ENCODE measurements at places on chromosomes 2 and 18.

DNA sequence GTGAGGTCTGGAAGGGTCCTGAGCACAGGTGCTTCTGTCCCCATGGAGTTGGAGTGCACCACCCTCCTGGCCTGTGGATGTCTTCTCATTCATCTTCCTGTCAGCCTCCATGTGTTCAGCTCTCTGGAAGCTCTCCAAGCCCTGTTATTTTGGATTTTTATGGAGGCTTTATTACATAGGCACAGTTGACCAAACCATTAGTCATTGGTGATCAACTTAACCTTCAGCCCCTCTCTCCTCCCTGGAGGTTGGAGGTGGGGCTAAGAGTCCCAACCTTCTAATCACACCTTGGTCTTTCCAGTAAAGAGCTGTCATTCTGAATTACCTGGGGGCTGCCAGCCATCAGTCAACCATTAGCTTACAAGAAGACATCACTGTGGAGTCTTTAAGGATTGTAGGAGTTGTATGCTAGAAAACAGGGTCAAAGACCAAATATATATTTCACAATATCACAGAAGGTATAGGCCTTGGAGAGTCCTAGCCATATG is 7.5 kb upstream of the MCFD2 start:
- no peak for DNase-seq

DNA sequence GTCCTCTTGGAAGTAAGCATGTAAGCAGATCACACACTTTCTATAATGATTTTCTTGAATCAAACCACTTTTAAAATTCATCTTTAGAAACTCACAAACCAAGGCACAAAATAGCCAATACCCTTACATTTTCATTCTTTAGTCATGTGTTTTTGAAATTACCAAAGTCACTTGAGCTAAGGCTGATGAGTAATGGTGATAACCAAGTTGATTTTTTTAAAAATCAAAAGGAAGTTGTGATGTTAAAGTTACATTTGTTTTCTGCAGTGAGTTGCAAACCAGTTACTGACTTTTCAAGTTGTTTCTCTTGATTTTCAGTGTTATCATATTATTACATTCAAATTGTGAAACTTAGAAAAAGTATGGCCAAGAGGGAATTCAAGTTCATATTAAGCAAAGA is 21.5 kb upstream of the IL18RAP start:
- no peak for DNase-seq

- peak; percentile 42 for DNase-seq
Observed at GRCh38 chr2:212538305-212539071, at the start of gene ERBB4. TSS of gene ERBB4 (minus strand) at chr2:212538802. CDS start at chr2:212538530, 272 bp downstream.

DNA sequence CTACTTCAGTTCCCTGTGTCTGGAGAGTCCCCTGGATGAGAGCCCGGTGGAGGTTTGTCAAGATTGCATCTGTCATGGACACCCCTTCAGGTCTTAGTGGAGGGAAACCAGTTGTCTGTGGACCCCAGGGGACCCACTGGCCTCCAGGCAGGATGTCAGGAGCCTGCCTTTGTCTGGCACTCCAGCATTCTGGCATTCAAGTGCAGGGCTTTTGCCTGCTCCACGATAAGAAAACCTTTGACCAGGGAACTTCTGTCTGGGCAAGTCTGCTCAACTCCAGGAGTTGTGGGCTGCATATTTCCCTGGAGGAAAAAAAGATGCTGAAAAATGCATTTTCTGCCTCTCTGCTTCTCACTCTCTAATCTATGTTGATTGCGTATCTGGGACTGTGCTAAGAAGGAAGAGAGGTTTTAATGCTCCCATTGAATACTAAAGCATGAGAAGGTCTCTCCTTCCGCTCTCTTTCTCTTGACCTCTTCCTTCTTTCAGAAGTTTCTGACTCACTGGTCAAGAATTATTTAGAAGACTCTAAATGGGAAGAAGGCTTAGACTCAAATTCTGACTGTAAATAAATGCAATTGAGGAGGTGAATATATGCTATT is 104.5 kb downstream of the MMADHC start:
- DNase-seq: no peak

DNA sequence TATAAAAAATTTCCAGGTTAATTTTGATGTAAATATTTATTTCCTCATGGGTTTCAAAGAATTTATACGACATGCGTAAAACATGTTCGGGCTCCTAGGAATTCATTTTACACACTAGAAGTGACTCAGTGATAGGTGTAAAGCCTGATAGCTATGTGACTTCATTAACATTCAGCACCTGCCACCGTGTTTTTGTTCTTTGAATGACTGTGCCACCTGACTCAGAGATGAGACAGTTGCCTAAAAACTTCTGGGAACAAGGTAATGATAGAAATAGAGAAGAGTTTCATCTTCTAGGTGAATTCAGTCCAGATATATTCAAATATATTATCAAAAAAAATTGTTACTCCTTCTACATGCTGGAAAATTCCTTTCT is 10.0 kb downstream of the IL1R2 start:
- DNase-seq: no peak

- no peak for DNase-seq
Observed at GRCh38 chr2:237478095-237478494, 9.0 kb upstream of the MLPH start.

DNA sequence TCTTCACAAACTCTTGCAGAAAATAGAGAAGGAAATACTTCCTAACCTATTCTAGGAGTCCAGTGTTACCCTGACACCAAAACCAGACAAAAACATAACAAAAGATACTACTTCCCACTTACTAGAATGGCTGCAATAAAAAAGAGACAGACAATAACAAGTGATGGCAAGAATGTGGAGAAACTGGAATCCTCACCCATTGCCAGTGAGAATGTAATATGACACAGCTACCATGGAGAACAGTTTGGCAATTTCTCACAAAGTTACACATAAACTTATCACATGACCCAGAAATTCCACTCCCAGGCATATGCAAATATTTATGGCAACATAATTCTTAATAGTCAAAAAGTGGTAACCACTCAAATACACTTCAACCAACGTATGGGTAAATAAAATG is 209.8 kb upstream of the CTAGE1 start:
- no peak for DNase-seq

- DNase-seq: no peak
Observed at GRCh38 chr2:10922307-10923007, 10.7 kb downstream of the KCNF1 start.

- no peak for DNase-seq
Observed at GRCh38 chr2:16162491-16163040, 222.2 kb downstream of the MYCN start.

GRCh38 chr2:197786010-197786877 is 1.1 kb upstream of the BOLL start:
- DNase-seq: no peak

DNA sequence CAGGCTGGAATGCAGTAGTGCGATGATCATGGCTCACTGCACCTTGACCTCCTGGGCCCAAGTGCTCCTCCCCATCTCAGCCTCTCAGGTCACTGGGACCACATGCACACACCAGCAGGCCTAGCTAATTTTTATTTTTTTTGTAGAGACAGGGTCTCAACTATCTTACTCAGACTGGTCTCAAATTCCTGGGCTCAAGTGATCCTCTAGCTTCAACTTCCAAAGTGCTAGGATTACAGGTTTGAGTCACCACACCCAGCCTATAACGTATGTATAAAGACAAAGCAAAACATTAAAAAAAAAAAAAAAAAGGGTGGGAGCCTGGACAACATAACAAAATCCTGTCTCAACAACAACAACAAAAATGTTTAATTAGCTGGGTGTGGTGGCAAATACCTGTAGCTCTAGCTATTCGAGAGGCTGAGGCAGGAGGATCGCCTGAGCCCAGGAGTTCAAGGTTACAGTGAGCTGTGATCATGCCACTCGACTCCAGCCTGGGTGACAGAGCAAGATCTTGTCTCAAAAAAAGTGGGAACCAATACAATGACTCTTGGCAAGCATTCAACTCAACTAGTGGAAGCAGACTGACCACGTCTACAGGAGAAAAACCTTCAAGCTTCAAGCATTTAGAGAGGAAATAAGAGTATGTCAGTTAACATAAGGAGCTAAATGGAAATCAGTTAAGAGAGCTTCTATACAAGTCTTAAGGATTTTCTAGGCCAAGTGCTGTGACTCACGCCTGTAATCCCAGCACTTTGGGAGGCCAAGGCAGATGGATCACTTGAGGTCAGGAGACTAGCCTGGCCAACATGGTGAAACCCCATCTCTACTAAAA is 2.6 kb downstream of the GTF3C2 start:
- DNase-seq: no peak

DNA sequence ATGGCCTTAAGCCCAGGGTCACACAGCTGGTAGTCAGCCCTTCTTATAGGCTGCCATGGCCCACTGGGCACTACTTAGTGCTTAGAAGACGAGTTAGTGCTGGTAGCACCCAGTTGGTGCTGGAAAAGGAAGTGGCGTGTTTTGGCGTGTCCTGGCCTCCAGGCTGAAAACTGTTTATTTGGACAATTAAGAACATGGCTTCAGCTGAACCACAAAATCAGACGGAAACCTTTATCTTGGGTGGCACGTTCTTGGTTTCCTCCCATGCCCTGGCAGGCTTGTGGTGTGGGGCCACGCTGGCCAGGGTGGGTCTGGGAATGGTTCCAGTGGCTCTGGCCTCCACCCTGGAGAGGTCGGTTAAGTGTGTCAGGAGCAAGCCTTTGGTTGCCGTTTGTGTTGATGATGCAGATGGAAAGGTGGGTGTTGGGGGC is 141.5 kb upstream of the HAAO start:
- DNase-seq: no peak

GRCh38 chr2:164252568-164253287 is 368.6 kb downstream of the GRB14 start:
- no peak for DNase-seq

GRCh38 chr2:11068079-11068741 is 87.1 kb upstream of the SLC66A3 start:
- DNase-seq: no peak

Measured in right lobe of liver (tissue), 6 donors.